ENCODE measurements at places on chromosomes 2 and 18.

DNA sequence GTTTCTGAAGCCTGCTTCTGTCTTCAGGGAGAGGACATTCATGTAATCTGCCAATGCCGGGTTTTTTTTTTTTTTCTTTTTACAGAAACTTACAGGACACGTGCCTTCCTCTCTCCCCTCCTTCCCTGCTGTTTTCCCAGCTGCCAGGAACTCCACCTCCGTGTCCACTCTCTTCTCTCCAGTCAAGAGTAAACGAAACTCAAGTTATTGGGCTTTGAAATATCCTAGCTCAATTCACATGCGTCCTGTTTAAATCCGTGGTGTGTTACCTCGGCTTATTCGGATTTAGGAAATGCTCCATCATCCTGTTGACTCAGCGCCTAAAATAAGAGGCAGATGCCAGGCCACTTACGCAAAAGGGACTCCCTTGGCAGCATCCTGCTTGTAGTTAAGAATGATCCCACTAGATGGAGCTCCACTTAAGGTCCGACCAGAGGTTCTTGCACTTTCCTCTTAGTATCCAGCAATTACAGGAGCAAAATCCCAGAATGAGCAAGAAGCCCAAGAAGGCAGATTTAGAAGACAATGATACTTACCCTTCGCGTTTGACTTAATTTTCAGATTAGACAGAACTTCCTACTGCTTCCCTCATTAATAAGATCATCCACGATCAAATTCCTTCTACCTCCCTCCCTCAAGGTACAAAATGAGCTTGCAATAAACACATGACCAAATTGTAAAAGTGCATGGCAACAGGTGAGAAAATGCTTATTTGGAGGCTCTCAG lies 97.2 kb upstream of the ZCCHC2 start:
- peak; percentile 40 for DNase-seq

DNA sequence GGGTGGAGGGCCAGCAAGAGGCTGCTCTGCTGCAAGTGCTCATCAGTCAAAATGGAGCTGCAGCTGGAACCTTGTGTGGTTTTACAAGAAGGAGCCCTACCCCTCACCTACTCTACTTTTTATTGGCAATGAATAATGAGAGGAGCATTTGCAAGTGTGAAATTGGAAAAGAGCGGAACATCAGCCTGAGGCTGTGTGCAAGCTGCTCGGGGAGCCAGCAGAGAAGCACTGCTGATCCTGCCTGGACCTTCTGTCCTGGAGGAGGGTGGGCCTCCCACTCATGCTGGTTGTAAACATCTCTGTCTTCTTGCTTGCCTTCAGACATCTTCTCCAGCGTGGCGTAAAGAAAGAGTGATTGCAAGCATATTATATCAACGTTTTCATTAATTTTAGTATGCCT lies 256.2 kb downstream of the DLGAP1 start:
- no peak for DNase-seq

DNA sequence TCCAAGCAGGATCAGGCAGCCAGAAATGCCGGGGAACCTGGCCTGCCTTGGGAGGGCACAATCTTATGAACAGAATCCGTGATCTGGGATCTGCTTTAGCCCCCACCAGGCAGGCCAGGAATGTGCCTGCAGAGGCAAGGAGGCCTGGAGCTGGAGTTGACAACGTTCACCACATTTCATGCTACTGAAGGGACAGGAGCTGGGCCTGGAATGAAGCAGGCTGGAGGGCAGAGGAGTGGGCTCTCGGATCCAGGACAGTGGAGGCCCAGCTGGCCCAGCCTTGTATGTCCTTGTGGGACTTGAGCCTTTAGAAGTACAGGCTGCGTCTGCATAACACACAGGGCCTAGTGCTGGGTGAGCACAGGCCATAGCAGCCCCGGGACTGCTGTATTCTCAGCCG lies 91.8 kb downstream of the KLHL29 start:
- DNase-seq, result no peak

- no peak for DNase-seq
Observed at GRCh38 chr2:60644951-60645350, 91.5 kb upstream of the BCL11A start.

DNA sequence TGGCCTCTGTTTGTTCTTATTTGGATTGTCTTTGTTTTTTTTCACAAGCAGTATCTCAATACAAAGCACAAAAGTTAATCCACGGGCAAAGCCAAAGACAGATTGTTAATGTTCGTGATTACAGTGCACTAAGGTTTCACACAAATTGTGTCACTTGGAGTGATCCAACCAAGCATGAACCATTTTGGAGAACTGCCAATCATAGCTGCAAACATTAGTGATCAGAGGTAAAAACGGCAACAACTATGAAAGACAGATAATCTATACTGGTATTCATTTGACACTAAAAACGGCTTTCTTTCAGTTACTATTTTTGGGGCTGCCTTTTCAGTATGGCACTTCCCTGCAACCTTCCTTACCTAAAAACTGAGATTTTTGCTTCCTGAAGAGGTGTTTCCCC lies 213.1 kb upstream of the GULP1 start:
- no peak for DNase-seq

DNA sequence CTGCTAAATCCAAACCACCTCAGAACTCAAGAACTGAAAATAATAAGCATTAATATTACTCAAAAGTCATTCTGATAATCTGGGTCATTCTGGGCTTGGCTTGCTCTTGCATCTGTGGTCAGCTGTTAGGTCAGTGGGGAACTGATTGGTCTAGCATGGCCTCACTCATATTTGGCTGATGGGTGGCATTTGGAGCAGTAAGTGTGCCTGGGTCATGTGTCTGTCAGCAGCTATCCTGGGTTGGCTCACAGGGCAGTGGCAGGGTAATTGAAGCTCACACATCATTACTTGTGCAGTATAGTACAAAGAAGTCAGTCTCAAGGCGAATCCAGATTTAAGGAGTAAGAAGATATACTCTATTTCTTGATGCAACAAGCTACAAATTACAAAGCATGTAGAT lies 9.6 kb downstream of the RPL37A start:
- no peak for DNase-seq

DNA sequence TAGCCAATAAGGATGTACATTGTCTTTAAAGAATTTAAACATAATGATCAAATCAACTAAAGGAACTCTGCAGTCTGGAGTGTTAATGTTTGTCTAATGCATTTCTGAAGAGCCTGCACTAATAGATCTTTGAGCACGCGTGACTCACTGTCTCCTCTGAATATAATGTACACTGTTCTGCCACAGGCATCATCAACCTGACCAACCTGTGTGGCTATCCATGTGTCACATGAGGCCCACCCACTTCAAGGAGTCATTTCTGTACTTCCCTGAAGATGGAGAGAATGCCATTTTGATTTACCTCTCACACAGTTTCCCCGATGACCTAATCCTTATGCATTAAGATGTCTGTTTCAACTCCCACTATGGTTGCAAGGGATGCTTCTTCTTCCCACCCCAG lies 434.0 kb upstream of the SPHKAP start:
- no peak for DNase-seq

DNA sequence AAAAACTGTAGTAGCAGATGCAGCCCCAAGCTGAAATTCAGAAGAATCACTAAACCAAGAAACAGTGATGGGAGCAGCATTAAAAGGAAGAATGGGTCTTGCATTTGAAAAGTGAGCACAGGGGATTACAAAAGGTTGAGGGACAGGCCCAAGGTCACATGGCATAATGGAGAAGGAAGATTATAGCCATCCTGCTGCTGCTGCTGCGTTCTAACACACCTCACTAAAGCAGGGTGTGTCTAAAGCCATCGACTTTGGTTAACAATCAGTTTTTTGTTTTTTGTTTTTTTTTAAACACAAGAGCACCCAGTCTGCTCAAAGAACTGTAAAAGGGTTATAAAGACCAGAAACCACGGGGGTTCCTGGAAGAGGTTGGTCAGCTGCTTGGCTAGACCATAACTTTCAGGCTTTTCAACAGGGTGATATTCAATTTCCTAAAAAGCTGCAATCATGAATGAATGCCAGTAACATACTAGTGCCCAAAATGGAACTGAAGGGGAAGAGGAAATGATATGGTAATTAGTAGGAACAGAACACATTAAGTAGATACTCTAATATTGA lies 102.6 kb downstream of the MYO5B start:
- no peak for DNase-seq

DNA sequence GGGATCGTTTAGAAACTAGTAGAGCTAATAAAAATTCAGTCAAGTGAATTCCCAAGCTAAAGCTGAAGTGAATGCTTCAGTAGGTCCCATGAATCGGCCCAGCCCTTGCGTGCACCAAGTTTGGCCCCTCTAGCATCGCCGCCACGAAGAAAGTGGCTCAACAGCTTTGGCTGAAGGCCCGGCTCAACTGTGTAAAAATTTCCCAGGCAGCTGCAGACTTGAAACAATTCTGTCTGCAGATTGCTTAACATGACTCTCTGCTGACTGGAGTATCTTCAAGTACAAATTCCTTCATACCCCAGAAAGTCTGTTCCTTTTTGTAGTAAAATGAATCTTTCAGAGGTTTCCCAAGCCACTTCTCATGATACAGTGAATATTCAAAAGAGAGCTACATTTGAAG lies 32.7 kb downstream of the ALMS1 start:
- no peak for DNase-seq

- DNase-seq, result no peak
Observed at GRCh38 chr2:232568161-232568560, 17.7 kb downstream of the EIF4E2 start.

GRCh38 chr2:149465873-149466272 lies 121.7 kb downstream of the MMADHC start:
- DNase-seq, result no peak

- DNase-seq, result no peak
Observed at GRCh38 chr2:134142903-134143302, 111.0 kb upstream of the MGAT5 start.

GRCh38 chr2:196275646-196276352 lies 104.4 kb upstream of the STK17B start:
- no peak for DNase-seq

DNA sequence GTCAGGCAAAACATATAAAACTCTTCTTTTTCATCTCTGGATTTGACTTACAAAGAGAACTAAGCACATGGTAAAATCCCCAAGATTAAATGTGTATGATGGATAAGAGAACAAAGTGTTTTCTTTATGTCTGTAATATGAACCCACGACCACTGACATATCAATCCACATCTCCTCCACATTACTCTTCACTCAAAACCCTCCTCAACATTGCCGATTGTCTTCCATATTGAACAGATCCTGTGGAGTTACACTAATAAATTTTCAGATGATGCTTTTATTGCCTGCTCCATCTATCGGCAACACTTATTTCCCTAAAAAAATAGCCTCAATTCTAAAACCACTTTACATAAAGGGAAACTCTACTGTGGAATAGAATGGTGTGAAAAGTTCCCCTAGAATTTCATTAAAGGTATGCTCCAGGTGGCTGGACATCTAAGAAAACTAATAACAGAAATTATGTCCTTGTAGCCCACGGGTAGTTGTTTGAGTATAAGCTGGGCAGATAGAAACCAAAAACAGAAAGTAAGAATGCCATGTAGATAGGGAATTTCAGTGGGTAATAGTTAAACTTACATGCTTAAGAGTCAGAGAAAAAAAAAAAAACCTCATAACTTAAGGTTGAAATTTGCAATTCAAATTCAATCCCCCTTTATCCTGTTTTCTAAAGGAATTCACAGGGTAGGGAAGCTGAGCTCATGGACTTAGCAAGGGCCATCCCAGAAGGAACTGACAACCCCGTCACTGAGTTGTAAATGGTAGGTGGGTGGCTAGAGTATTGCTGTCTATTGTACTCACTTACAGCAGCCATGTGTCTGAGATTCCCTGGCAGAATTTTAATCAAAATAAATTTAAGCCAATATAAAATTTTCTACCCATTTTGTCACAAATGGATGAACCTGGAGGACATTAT lies 305.4 kb upstream of the LYPD1 start:
- DNase-seq, result no peak

DNA sequence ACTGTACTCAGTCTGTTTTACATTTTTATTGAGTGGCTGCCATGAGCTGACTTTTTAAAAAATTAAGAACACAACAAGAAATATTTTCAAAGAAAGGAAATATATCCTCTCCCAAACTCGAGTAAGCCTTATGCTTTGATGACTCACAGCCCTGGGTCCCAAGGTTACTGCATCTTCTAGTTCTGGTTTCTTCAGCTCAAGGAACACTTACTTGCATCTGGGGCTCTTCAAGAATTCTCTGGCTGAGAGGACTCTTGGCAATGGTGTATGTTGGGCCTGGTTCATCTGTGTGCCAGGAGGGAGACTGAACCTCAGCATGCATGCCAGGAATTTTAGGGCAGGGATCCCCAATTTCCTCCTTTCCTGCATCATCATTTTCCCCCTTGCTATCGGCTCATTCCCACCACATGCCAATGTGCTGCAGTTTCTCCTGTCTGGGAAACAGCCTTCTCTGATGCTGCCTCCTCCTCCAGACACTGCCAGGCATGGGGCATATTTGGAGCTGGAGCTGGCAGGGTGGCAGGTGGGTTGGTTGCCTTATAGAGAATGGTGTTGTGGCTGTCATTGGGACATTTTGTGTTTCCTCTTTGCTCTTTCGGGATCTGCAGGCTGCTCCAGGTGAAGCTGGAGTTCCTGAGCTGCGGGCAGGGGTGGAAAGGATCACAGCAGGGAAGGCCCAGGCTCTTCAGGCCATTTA lies 192.2 kb upstream of the HS6ST1 start:
- no peak for DNase-seq

DNA sequence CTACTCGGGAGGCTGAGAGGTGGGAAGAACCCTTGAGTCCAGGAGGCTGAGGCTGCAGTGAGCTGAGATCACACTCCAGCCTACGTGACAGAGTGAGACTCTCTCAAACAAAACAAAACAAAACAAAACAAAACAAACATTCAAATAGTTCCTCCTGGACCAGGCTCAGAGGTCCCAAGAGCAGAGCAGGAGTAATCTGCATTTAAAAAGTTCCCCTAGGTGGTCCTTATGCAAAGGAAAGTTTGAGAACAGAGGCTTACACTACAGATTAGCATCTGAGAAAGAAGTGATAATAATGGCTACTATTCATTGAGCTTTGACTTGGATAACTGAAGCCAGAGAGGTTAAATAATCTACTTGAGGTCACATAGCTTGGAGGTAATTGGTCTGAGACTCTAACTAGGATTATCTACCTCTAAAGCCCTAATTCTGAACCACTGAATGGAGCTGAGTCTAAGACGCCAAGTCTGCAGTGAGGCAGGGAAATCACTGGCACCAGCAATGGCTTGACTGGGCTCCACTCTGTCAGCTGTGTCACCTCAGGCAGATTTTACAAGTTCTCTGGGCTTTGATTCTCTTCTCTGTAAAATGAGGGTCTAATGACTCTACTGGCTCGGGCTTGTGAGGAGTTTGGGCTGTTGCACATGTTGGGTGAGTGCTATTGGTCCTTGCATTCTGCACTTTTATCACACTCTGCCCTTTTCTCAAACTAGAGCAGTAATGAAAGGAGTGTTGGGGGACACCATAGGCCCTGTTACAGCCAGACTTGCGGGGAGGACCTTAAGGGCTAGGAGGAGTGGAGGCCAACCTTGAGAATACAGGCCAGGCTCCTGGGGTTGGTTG lies 29.2 kb upstream of the DLX2 start:
- no peak for DNase-seq
